ENCODE measurements at places on chromosomes 6 and 20.

DNA sequence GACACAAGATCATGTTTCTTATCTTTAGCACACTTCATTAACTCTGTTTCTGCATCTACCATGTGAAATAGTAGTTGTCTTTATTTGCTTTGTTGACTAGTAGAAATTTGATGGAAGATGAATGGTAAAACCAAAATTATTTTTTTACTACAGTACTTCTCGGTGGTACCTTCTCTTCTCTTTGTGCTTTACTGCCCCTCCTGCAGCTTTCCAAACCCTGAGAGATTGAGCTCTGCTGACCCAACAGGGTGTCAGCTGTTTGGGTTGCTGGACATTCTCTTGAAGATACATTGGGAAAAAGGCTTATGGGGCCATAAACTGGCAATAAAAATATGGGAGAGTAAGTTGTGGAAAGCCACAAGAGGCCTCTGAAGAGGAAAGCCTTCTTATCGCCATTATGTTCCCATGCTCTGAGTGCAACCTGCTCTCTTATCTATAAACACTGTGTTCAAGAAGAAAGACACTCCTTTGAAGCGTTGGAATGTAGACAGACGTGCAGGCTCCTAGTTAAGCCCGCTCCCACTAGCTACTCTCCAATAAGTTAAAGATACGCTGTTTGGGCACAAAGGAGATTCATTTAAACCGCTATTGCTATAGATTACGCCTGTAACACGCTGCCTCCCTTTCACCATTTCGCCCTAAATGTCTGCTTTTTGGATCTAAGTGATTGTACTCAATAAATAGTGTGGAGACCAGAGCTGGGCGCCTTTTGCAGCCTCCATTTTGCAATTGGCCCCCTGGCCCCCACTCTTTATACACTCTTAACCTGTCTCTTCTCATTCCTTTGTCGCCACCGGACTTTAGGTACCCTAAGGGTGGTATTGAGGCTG, 60.1 kb upstream of the PRSS16 start:
- no peak for DNase-seq

DNA sequence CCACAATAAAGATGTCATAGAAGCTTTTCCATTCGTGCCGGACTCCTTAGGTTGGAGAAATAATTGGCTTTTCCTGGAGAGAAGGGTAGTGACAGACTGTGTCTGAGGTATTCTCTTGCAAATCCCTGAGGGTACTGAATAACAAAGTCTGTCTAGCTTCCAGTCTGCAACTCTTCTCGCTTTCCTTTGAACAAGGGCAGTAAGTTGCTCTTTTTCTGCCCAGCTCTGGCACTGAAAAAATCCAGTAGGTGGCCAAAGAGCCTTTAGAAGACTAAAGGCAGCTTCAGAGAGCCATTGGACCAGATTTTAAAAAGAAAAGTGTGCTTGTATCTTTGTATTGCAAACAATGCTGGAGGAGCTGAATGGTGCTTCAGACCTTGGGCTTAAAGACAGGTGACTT, 20.7 kb upstream of the RREB1 start:
- DNase-seq: no peak

GRCh38 chr6:16841241-16841640, 80.0 kb upstream of the ATXN1 start:
- DNase-seq: no peak

- no peak for DNase-seq
These were observed 236.9 kb upstream of the SASH1 start for GRCh38 chr6:148105695-148106094.

- no peak for DNase-seq
These were observed 120.8 kb upstream of the CDYL start for GRCh38 chr6:4655196-4656025.

DNA sequence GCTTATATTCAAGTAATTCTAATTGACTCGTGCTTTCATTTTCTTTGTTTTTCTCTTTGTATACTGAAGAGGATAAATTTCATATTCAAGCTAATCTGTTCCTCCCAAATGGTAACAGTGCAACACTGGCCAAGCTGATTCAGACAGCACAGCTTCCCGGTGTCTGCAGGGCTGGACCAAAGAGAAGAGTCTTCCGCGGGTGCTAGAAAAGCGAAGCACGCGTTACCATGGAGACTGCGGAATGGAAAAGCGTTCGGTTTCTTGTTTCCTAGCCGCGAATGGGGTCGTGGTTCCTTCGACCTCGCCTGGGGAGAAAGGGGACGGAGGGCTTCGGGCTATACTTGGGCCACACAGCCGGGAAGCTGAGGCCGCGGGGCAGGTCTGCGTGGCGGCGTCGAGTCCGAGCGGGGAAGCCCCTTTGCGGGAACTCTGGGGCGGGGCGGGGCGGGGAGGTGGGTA, 6.2 kb upstream of the ZNF311 start:
- peak; percentile 45 for DNase-seq

DNA sequence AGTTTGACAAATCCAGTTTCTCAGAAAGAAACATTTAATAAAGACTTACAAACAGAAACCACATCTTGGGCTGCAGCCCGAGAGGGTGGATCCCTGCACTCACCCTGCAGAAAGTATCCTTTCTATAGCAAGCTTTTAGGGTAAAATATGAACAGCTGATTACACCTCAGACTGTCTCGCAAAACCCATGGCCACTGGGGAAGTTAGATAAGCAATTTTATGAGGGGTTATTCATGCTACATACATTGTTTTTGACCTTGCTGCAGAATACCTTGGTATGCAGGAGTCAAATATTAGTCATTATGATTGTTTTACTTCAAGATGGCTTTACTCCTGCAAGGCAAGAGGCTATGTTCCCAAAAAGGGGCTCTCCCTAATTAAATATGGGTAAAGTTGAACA, 126.9 kb downstream of the OR2B2 start:
- DNase-seq: no peak

DNA sequence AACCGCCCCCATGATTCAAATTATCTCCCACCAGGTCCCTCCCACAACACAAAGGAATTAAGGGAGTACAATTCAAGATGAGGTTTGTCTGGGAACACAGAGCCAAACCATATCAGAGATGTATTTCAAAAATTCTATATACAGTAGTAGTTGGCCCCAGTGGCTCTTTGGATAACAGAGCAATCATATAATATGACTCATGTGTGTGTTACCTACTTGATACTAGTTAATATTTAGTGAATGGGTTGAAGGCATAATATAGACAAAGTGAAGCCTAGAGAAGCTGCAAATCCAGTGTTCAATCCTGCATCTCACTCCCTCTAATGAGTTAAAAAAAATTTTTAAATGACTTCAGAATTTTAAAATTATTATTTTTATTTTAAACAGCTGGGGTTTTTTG, 43.2 kb downstream of the KAT14 start:
- DNase-seq: no peak

GRCh38 chr6:145276756-145277155, 458.6 kb downstream of the EPM2A start:
- DNase-seq: no peak

Measured in SK-N-DZ (cell line).